ENCODE measurements at places on chromosomes 4 and X.

GRCh38 chr4:139912445-139912844 lies 241.5 kb downstream of the MAML3 start:
- no peak for DNase-seq

DNA sequence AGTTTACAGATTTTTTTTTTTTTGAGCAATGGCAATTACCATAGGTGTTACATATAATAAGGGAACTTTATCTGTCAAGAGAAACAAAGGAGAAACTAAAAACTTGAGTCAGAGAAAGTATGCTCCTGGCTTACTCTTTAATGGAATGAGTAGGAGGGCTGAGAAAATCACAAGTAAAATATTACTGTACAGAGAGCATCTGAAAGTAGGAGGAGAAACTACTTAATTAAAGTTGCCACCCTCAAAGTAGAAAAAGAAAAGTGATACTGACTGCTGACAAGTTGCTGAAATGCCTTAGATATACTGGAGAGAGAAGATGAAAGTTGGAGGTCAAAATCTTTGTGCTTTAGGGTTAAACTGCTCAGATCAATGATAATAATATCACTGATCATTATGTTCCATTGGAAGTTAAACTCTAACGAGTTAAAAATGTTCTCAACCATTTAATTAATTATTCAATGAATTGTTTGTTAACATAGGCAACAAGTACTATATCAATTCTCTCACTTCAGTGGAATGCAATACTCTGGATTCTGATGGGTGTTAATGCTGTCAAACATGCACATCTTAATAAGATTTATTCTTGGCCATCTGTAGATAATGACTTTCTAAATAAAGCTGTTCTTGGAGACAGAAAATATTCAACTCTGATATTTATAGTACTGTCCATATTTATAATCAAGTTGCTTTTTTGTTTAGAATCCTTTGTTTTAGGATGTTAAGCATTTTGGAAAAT lies 61.2 kb upstream of the CAMK2D start:
- DNase-seq = no peak

GRCh38 chrX:77200663-77201062 lies 246.5 kb upstream of the FGF16 start:
- DNase-seq = no peak

DNA sequence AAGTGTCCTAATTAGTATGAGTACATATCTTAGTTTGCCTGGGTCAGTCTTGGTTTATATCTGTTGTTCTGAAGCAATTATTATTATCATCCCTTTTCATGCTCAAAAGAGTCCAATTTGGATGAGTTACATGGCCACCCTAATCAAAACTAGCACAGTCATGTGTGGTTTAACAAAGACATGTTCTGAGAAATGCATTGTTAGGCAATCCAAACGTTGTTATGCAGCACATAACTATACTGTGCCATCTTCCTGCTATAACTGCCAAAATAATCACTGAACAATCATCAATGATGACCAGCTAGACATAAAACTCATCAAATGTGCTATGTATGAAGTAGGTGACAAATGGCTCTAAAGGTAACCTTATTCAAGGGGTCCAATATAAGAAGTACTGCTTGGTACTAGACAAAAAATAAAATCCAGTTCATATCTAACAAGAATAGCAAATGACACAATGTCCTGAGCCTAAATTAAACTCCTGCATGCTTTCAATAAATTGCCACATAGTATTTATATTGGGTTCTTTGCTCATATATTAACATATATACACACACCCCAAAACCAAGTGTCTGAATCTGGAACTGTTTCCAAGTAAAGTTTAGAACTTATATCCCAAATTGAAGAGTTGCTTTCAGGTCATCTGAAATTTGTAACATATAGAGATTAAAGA lies 41.9 kb downstream of the CNOT6L start:
- DNase-seq = no peak

GRCh38 chrX:96979766-96980165 lies 96.1 kb downstream of the RPA4 start:
- DNase-seq = no peak

- DNase-seq = no peak
Observed at GRCh38 chr4:17197070-17197469, 298.6 kb upstream of the LDB2 start.

DNA sequence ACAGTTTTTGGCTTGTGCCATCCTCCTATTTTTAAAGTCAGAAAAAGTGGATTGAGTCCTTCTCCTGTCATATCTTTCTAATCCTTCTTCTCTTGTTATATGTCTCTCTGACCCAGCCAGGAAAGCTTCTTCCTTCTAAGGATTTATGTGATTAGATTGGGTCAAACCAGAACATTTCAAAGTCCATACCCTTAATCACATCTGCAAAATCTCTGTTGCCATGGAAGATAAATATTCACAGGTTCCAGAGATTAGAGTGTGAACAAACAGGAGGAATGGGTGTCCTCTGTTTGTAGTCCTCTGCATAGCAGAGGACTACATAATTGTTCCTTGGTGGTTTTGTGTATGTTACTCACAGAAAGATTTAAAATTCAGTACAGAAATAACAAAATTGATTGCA lies 421.2 kb downstream of the EPHA5 start:
- DNase-seq = no peak

- no peak for DNase-seq
Observed at GRCh38 chrX:129697204-129697829, 41.5 kb upstream of the XPNPEP2 start.

DNA sequence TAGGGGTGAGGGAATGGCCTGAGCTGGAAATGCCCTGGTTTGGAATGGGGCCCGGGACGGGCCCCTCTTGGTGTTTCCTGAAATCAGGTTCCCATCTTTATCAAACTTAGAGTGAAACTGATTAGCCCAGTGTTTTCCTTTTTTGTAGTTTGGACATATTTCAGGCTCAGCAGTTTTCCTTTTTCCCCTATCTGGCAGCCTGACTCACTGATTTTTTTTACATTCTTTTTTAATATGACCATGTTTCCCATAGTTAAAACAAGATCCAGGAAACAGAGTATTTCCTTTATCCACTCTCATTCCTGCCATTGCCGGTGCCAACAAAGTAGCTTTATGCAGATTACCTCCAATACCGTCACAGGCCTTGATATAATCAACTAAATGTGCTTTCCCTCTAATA lies 20.5 kb upstream of the C4orf17 start:
- no peak for DNase-seq

- DNase-seq = no peak
Observed at GRCh38 chrX:133645977-133646718, 230.9 kb upstream of the GPC4 start.

DNA sequence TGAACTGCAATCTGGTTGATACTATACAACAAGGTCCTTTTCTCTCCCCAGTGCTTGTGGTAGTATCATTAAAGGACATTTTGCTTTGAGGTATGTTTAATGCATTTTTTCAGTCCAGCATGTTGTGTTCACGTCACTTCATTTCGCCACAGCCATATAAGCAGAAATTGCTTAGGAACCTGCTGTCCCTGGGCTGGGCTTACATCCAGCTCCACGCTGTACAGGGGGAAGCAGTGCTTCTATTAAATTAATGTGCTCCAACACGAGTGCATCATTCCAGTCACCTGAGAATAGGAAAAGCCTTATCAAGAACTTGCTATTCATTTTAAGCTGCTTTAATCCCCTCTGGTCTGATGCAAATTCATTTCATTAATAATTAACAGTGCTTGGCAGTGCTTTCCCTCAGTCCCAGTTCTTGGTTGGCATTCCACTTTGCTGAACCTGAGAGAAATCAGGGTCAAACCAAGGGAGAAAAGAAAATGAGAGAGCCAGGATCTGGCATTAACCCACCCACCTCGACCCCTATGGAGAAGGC lies 47.4 kb upstream of the PTCHD1 start:
- DNase-seq = no peak

- DNase-seq = no peak
Observed at GRCh38 chr4:142297313-142297712, 548.8 kb downstream of the INPP4B start.

GRCh38 chrX:135086197-135086854 lies 34.0 kb downstream of the ETDB start:
- no peak for DNase-seq

GRCh38 chrX:21305799-21306336 lies 68.3 kb upstream of the CNKSR2 start:
- DNase-seq = no peak

- DNase-seq = no peak
Observed at GRCh38 chrX:53262918-53263394, 18.4 kb downstream of the IQSEC2 start.

Measured in stimulated activated CD4-positive, alpha-beta T cell treated with anti-CD3 and anti-CD28 coated beads, Interleukin-1b, Interleukin-23, amount 100 ng/mL, for 1 hour (primary cell).